ENCODE measurements at places on chromosomes 4 and X. TPM values are rescaled to one million over a fixed set of nuclear protein-coding genes. Genes with fewer than 3 reads are reported as not detected.

DNA sequence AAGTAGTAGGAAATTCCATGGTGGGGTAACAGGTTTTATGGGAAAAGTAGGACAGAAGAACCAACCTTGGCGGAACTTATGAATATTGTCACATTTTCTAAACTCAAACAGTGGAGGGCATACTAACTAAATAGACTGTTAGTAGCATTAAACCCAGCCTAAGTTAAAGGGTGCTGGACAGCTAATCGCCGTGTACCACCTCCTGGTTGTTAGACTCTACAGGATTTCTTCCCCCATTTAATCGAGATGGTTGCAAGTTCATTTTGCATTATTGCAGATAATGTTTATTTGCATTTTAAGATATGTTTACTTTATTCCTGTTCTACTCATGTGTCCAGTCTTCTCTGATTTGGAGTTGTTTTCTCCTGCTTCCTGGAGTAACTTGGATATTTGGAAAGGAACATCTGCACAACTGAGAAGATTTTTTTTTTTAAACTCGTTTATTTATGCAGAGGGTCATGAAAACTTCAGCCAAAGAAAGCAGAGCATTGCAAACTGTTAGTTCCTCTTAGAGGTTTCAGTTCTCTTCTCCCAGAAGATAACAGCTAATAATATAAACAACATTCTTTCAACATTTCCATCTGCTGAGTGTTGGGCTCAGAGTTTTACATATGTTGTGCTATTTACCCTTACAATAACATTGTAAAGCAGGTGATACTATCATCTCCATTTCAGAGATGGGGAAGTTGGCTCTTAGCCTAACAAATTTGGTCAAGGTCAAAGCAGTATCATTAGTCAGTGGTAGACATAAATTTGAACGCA is 51.5 kb upstream of the TBC1D9 start:
- no peak for DNase-seq

- DNase-seq = peak; percentile 54
These were observed 601 bp downstream of the INPP4B start for GRCh38 chr4:142845293-142846107.

GRCh38 chr4:169225058-169225751 is 45.6 kb downstream of the SH3RF1 start:
- DNase-seq = peak; percentile 96

DNA sequence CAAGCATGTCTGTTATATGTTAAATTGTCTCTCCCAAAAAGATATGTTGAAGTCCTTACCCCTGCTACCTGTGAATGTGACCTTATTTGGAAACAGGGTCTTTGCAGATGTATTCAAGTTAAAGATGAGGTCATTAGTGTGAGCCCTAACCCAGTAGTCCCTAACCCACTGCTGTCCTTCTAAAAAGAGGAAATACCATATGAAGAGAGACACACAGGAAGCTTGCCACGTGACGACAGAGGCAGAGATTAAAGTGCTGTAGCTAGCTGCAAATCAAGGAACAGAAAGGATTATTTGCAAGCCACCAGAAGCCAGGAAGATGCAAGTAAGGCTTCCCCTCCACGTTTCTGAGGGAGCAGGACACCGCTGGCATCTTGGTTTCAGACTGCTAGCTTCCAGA is 150.1 kb downstream of the HNRNPD start:
- DNase-seq = peak; percentile 30

DNA sequence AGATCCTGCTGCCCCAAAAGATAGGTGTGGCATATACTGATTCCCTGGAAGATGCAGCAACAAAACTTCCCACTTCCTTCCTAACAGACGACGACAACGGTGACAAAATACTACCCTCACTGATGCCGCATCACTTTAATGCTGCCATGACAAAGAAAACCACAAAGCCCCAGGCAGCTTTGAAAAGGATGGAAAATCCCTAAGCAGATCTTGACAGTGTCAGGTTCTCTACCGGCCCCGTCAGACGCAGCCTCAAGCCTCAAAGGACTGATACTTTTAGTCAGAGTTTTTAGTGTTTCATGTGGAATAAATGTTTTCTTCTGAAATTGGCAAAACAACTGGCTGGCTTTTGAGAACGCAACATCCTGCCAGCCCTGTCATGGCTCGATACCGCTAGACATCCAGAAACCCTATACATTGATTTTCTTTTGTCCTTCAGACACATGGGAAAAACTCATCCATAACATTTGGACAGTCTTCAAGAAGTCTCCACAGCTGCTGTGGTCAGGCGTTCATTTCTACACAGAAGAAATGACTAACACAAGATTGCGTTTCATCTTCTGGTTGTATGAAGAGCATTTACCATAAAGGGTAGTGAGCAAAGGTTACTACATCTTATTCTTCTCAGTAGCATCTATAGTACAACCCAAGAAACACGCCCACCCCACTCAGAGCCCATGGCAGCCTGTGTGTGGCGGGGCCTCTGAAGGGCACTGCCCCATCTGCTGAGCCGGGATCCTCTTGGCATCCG is 60.1 kb downstream of the GATB start:
- no peak for DNase-seq

DNA sequence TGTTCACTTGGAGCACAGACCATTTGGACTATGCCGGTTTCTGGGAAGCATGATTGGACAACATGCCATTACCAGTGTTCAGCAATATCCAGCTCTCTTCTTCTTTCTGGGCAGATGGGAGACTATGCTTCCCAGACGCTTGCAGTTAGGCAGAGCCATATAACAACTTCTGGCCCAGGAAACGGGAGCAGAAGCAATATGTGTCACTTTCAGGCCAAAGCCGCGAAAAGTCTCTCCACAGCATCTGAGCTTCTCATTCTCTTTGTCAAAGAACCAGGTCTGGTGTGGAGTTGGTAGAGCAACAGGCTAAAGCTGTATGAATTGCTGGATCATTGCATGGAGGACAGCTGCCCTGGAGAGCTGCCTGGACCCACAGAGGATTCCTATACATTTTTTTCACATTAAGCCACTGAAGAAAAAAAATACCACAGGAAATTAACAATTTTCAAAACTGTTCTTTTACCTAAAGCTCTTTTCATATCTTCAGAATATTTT is 131.4 kb upstream of the FRG1 start:
- no peak for DNase-seq

- peak; percentile 77 for DNase-seq
These were observed at the start of gene BST1 for GRCh38 chr4:15702941-15703403. TSS of gene BST1 (plus strand) at chr4:15703065. CDS start at chr4:15703145, 80 bp downstream.

DNA sequence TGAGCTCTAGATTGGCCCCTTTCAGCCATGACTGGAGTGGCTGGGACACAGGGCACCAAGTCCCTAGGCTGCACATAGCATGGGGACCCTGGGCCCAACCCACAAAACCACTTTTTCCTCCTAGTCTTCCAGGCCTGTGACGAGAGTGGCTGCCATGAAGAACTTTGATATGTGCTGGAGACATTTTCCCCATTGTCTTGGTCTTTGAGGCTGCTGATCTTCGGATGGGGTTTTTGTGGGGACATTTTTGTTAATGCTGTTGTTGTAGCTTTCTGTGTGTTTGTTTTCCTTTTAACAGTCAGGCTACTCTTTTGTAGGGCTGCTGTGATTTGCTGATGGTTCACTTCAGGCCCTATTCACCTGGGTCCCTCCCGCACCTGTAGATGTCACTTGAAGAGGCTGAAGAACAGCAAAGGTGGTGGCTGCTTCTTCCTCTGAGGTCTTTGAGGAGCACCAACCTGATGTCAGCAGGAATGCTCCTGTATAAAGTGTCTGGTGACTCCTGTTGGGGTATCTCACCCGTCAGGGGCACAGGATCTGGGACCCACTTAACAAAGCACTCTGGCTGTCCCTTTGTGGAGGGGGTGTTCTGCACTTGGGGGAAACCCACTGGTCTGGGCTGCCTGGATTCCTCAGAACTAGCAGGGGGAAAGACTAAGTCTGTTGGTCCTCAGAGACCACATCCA is 49.6 kb upstream of the GRID2 start:
- no peak for DNase-seq

- no peak for DNase-seq
These were observed 44.5 kb downstream of the SEPTIN11 start for GRCh38 chr4:76993787-76994641.

DNA sequence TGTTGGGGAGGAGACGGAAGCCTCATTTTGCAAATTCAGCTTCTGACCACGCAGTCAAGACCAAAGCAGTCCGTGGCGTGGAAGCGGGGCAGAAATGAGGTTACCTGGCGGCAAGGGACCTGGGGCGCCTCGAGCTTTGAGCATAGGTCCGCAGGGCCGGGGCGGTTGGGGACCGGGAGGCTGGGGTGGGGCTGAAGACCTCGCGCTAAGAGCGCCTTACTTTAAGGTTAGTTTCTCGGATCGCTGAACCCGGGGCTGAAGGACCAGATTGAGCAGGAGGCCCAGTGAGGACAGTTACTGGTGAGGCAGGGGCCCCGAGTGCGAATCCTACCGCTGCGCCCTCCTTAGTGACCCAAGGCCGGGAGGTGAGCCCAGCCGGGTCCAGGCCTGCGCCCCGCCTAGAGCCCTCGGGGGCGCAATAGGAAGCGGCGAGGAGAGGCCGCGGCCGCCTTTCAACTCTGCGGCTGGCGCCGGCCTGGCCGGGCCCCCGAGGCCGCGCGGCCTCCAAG is 7.5 kb downstream of the MSX1 start:
- peak; percentile 31 for DNase-seq

CLDN34 gene
- not detected for total RNA-seq

UGT2B15 gene
- total RNA-seq = not detected

TIGD4 gene
- total RNA-seq = 1.5 TPM

CXCL13 gene
- not detected for total RNA-seq

MMRN1 gene
- 0.27 TPM for total RNA-seq

DDIT4L gene
- total RNA-seq = 4.0 TPM

TEX13D gene
- not detected for total RNA-seq

POU4F2 gene
- not detected for total RNA-seq

DSPP gene
- total RNA-seq = not detected

Measured in cardiac muscle cell (in vitro differentiated cells and primary cell).